Caki2 (cell line): ENCODE measurements at places on chromosomes 7 and 10. TPM values are rescaled to one million over a fixed set of nuclear protein-coding genes. Genes with fewer than 3 reads are reported as not detected.

The ANXA8L1 gene
- not detected in 2 replicates for total RNA-seq

The FAM131B gene
- total RNA-seq: 0.03 TPM in 1 of 2 replicates, not detected in the other

The LZTS2 gene
- total RNA-seq: 35.5 and 37.2 TPM in 2 replicates

The NPC1L1 gene
- total RNA-seq: not detected in 2 replicates

The ACBD7 gene
- total RNA-seq: 7.0 and 7.5 TPM in 2 replicates

The PRKAR2B gene
- 12.5 and 14.0 TPM in 2 replicates for total RNA-seq

The TRIL gene
- 0.20 TPM in 1 of 2 replicates, not detected in the other for total RNA-seq
